SK-N-SH (cell line): ENCODE measurements at places on chromosomes 13 and 19. TPM values are rescaled to one million over a fixed set of nuclear protein-coding genes. Genes with fewer than 3 reads are reported as not detected.

DNA sequence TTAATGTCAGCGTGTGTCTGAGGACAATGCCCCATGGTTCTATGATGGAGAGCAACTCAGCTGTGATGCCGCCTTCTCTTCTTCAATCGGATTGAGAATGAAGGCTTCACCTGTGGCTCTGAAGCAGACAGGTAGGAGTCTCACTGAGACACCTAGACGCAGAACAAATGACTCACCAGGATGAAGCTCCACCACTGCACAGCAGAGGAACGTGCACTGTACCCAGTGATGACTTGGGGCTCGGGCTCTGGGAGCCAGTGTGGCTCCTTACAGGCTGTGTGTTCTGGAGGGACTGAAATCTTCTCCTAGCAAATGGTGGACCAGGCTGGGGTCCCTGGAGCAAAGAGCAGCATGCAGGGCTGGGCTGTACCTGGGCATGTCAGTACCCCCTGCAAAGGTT lies 44.0 kb downstream of the CCDC70 start:
- no peak for DNase-seq

DNA sequence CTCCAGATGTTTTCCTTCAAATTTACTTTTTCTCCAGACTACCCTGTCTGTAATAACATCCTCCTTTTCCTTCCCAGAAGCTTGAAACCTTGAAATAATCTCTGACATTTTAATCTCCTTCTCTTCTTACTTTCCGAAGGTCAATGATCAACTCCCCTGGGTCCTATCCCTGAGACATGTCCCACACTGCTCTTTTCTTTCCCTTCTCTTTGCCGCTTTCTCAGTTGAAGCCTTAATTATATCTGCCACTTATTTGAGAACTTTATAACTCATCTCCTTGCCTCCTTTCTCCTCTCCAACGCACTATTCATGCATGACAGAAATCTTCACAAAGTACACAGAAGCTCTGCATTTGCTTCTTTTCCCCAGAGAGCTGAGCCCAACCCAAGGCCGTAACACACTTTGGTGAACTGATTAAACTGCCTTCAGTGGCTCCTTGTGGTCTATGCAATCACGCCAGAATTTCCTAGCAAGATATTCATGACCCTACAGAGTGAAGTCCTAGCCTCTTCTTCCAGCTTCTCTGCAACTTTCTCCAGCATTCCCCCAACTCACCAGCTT lies 9.2 kb upstream of the WASF3 start:
- no peak for DNase-seq

DNA sequence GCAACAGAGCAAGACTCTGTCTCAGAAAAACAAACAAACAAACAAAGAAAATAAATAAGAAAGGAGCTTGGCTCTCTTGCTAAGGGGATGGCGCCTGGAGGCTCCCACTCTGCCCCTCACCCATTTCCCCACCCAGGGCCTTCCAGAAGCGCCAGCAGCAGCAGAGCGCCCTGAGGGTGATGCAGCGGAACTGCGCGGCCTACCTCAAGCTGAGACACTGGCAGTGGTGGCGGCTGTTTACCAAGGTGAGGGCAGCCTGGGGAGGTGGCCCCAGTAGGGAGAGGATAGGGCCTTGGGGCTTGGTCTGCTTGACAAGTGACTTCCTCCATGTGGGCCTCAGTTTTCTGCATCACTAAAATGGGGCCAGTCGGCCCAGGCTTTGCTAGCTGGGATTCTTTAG lies 59.8 kb downstream of the MYH14 start:
- DNase-seq: no peak

DNA sequence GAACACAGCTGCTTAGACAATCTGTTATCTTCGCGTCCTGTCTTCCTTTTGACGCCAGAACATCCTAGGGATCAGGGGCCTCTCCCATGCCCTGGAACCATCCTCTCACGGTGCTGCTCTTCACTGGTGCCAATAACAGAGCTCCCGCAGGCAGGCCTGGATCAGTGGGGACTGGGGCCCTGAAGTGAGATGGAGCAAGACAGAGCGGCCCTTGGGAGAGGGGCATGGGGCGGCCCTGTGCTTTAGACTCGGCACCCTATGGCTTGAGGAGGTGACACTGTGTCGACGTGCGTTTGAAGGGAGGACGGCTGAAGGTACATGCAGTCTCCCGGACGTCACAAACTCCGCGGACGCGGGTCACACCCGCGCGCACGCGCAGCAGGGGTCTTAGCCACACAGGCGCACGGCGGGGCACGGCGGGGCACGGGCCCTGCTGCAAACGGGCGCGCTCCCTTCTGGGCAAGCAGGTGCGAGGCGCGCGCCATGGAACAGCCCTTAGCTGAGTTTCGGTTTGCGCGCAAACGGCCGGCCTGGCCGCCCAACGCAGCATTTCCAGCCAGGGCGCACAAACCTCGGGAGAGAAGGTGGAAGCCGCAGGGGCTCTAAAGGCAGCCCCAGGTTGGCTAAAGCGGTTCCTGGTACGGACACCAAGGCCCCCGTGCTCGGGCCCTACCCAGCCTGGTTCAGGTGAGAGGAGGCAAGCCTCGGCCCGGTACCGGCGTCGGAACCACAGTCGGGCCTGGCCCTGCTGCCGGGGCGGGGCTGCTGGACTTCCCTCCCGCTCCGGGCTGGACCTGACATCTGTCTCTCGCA lies 16.5 kb upstream of the RNF17 start:
- no peak for DNase-seq

The TSHZ3 gene
- 3.0 and 3.3 TPM in 2 replicates for polyA plus RNA-seq

The PRSS57 gene
- polyA plus RNA-seq: not detected in 2 replicates
